LNCaP clone FGC (cell line): ENCODE measurements at places on chromosomes 6 and 20.

DNA sequence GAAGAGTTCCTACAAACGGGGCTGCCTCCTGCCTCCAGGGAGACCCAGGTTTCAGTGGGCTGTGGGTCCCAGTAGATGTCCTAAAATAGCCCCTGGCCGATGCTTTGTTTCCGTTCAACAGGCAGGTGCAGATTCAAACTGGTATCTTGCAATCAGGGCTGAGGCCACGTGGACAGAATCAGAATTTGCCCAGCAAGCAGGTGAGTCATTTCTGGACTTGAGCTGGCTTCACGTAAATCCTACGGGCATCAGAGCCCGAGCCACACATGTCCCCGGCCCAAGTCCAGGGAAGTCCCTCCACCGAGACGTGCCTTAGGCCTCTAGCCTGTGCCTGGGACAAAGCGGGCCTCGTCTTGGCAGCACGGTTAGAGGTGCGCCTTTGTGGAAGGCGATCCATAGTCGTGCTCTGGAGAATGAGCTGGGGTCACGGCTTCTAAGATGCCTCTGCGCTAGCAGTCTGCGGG lies 101.6 kb upstream of the FRMD1 start:
- DNase-seq = peak; percentile 21

- DNase-seq = no peak
Measured at GRCh38 chr6:72401865-72402264, 220.0 kb upstream of the KCNQ5 start.

DNA sequence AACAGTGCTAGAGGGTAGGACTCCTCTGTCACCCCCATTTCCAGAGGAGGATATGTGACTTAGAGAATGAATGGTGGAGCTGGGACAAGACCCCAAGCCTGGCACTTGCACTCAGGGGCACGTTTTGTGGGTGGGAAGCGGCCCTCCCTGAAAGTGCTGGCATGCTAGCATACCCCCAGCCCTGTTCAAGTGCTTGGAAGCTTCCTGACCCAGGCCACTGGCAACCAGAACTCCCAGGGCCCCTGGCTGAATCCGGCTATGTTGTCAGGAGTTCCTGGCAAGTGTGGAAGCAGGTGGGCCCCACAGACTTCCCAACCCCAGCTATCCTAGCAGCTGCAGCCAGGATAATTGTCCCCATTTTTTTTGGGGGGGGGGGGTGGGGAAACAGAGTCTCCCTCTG lies 35.6 kb upstream of the TGM2 start:
- DNase-seq = no peak

DNA sequence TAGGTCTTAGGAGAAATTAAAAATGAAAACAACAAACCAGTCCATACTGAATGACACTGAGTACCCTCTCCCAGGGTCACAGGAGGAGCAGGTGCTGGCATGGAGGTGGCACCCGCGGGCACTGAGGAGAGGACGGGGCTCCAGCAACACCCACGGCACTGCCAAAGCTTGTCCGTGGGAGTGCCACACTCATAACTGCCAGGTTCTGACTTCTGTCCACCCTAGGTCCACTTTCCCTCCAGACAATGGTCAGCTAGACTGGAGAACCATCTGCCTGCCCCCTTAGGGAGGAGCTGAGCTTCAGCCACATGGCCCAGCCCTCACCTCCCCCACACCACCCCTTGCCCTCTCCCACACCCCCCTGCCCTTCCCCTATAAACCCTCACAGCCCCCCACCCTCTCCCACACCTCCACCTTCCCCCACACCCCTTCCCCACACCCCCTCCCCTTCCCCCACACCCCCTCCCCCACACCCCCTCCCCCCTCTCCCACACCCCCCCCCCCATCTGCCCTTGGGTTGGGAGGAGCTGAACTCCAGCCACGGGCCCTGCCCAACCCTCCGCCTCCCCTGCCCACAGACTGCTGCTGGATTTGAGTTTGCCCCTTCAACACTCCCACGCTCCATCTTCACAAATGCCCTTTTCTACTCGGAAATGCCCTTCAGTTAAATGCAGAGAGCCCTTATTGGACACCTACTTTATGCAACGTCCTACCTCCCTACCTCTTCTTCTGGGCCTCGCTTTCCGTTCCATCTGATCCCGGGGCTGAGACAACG lies 129.6 kb downstream of the TAF4 start:
- DNase-seq = no peak

- DNase-seq = no peak
Measured at GRCh38 chr6:152206072-152206818, 398.8 kb downstream of the ESR1 start.

DNA sequence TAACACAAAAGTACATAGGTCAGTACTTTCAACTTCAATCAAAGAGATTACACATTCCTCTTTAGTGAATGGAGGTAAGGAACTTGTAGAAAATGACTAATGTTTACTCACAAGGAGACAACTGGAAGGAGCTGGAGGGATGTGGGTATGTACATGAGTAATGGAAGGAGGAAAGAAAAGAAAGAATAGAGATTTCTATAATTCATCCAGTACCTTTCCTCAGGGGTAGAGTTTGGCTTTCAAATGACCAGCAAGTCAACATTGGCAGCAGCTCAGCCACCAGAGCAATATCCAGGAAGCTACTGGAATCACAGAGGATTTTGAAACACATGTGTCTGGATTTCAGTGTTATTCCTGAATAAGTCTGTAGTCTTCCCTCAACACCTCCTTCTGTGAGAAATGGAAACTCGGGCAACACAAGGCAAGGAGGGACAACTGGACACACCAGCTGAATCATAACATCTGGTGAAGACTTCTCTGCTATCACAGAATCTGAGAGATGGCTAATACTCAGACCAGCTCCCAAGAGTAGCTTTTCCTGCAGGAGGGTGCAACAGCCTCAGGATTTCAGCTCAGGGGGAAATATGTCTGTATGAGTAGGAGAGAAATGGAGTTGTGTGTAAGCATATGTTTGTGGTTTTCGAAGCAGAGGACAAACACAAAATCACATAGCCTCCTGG lies 98.8 kb downstream of the HAO1 start:
- DNase-seq = no peak

- no peak for DNase-seq
Measured at GRCh38 chr6:6659600-6660327, 71.2 kb downstream of the LY86 start.

DNA sequence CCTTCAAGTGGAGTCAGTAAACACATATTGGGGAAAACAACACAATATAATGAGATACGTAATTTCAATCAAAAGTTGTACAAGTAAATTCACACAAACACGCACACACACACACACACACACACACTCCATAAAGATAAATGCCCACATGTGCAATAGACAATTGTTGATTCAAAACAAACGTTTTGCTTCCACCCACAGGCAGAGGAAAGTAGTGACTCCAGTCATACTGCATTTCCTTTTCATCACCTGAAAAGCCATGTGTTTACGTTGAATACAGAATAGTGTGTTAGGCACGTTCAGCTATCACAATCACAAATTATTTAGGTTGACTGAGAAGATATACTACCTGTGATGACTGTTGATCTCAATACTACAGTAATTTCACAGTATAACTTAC lies 443.8 kb upstream of the MANEA start:
- DNase-seq = no peak

GRCh38 chr6:28901831-28902230 lies 22.0 kb downstream of the TRIM27 start:
- no peak for DNase-seq

GRCh38 chr20:38842558-38842981 lies 37.1 kb downstream of the PPP1R16B start:
- no peak for DNase-seq

DNA sequence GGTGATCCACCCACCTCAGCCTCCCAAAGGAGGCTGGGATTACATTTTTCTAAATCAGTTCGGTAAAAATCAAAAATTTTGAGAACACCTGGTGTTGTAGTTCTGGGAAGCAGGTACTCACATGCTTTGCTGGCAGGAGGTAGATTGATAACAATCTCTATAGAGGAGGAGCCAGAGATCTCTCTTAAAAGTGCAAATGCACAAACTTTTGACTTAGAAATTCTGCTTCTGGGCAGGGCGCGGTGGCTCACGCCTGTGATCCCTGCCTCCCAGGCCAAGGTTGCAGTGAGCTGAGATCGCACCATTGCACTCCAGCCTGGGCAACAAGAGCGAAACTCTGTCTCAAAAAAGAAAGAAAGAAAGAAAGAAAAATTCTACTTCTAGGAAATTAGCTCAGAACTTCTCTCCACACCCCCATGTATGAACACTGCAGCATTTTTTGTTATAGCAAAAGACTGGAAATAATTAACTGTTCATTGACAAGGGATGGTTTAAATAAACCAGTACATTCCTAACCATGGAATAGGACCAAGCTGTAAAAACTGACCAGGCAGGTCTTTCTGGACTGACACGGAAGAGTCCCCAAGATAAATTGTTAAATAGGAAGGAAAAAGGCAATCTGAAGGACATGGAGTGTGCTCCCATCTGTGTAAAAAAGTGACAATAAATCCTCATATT lies 14.4 kb upstream of the TRIB3 start:
- DNase-seq = peak; percentile 76

DNA sequence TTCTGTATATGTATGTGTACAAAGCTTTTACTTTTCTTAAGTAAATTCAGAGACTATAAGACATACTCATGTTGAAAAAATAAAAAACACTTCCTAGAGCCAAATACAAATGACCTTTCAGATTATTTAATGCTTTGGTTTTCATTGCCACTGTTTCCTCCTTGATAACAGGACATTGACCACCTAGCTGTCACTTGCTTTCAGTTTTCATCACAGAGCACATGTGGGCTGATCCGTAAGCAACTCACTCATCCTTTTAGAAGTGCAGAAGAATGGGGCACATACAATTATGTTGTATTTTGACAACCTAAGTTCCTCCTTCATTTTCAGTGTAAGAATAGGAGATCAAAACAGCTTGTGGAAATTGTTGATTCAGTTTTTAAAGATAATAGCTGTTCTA lies 6.2 kb downstream of the ZBTB2 start:
- DNase-seq = no peak

GRCh38 chr6:36975231-36976006 lies 10.6 kb downstream of the MTCH1 start:
- DNase-seq = no peak

GRCh38 chr20:10065154-10065833 lies 30.5 kb downstream of the ANKEF1 start:
- DNase-seq = no peak

DNA sequence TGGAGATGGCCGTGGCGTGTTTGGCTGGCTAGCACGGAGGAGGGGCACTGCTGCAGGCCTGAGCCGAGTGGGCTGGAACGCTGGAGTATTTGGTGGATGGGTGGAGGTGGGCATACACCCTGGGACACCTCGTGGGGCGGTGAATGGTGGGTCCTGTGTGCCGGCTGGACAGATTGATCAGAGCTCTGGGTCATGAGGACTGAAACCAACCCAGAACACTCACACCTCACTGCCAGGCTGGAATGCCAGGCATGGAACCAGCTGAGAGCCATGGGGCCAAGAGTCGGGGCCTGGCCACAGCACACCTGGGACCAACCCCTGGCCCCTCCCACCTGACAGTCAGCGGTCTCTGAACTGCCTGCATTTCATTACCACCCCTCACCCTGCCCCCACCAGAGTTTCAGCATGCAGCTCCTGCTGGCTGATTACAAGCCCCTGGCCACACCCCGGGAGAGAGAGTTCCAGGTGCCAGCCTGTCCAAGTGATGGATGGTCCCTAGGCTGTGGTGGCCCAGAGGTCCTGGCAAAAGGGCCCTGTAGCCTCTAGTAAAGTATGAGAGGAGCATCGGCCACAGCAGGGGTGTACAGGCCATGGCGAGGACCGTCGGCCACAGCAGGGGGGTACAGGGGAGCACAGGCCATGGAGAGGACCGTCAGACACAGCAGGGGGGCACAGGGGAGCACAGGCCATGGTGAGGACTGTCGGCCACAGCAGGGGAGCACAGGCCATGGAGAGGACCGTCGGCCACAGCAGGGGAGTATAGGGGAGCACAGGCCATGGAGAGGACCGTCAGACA lies 3.3 kb downstream of the NPBWR2 start:
- no peak for DNase-seq

DNA sequence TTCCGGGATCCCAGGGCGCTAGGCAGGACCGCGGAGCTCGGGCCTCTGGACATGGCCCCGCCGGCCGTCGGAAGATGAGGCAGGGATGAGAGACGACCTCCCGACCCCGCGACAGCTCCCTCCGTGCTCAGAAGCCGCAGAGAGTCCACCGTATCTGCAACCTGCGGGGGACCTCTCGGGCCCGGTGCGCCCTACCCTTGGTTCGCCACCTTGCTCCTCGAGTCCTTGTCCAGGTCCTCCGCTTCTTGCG lies 301 bp downstream of the PPP1R3D start:
- DNase-seq = no peak

GRCh38 chr6:49001856-49002541 lies 461.1 kb downstream of the MMUT start:
- DNase-seq = no peak

GRCh38 chr6:79119217-79119616 lies 41.2 kb upstream of the PHIP start:
- no peak for DNase-seq

DNA sequence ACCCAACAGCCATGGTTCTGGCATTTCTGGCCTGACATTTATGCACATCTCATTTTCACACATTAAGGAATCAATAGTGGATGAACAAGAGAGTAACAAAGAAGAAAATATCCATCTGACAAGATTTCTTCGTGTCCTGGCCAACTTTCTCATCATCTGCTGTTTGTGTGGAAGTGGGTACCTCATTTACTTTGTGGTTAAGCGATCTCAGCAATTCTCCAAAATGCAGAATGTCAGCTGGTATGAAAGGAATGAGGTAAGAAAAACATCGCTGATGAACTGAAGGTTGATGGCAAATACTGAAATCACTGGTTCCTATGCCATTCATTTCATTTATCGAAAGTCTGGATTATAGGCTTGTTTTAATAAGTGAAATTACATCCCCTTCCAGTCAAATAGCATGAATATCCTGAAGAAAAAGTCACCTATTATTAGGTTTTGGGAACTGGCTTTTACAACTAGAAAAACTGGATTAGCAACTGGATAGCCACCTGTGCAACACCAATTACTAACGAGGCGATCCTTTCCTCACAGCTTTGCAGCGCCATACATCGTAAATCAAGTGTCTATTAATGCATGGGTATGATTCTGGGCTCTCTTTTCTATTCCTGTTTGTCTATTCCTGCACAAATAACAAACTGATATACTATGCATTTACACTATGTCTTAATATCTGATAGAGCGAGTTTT lies 50.2 kb upstream of the NOP56 start:
- peak; percentile 31 for DNase-seq

- no peak for DNase-seq
Measured at GRCh38 chr6:36320475-36320874, 16.2 kb downstream of the BNIP5 start.

- DNase-seq = no peak
Measured at GRCh38 chr6:128099571-128100197, 198.8 kb upstream of the THEMIS start.

DNA sequence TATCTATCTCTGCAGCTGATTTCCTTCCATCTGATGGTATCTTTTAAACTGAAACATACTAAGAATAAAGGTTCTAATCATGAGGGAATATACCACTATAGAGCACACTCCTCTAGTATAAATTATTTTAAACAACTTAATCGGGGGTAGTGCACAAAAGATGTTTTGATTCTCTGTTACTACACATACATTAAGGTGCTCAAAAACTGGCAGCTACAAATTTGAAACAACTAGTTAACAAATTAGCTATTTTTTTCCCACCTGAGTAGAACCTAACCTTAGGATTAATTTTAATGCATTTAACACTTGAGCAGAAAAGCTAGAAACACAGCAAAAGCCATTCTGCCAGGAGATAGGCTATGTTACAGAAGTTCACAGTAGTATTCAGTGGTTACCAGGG lies 23.0 kb downstream of the CCNC start:
- DNase-seq = no peak
